ENCODE measurements at places on chromosomes 5 and 9.

DNA sequence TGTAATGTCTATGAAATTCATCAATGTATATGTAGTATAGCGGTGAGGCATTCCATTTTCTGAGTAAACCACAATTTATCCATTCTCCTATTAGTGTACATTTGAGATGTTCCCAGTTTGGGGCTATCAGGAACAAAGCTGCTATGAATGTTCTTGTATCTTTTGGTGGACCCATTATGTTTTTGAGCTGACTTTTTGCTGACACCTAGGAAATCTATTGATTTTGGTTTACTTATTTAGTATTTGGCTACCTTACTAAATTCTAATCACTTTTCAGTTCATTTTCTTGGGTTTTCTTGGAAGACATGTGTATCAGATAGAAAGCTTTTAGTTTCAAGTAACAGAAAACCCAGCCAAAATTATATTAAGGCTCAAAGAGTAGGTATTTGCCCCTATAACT lies 13.7 kb downstream of the NSG2 start:
- no peak for DNase-seq

- DNase-seq = peak; percentile 21
Measured at GRCh38 chr9:112380102-112380824, at the start of gene HSDL2. TSS of gene HSDL2 (plus strand) at chr9:112380108. CDS start at chr9:112380164, 56 bp downstream.

GRCh38 chr5:131786036-131786435 lies 10.8 kb downstream of the FNIP1 start:
- DNase-seq = no peak

GRCh38 chr5:33975852-33976251 lies 8.6 kb downstream of the SLC45A2 start:
- DNase-seq = no peak

GRCh38 chr5:139642891-139643871 lies 5.0 kb upstream of the CXXC5 start:
- DNase-seq = no peak

- no peak for DNase-seq
Measured at GRCh38 chr9:87140605-87141109, 193.4 kb upstream of the GAS1 start.

- DNase-seq = peak; percentile 41
Measured at GRCh38 chr5:36657563-36657995, 51.2 kb downstream of the SLC1A3 start.

DNA sequence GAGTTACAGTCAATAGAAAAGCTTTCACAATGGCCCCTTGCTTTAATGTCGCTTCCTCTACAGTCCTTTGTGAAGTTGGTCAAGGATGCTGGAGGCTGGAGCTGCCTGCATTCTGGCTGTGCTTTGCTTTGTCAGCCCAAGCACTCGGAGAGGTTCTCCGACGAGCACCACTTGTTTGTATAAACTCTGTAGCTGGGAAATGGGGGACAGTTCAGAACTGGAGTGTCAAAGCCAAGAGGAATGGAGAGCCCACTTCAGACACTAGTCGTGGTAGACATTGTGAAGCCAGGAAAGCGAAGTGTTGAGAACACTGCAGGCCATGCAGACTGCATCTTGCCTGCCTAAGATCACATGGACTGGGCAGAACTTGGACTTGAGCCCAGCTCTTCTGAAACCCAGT lies 330.3 kb downstream of the GADD45G start:
- no peak for DNase-seq

DNA sequence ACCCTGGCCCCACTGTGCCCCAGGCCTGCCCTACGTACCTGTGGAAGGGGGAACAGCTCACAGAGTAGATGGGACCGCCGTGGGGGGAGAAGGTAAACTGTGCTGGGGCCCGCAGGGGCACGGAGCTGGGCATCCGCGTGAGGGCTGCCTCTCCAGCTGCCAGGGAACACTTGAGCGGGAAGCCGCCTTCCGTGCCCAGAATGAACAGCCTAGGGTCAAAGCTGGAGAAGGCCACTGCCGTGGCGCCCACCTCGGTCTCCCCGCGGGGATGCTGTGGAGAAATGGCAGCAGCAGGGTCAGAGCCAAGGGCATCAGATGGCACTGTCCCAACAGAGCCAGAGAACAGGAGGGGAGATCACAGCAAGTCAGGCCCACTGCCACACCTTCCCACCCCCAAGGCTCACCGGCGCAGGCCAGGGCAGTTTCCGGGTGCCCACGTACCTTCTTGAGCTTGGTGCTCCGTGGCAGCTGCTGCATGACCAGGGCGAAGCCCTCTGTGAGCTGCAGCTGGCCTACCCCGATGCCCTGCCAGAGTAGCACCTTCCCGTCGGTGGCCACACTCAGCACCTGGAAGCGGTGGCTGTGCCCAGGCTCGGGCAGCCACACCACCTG lies 21.9 kb downstream of the DYNC2I2 start:
- no peak for DNase-seq

DNA sequence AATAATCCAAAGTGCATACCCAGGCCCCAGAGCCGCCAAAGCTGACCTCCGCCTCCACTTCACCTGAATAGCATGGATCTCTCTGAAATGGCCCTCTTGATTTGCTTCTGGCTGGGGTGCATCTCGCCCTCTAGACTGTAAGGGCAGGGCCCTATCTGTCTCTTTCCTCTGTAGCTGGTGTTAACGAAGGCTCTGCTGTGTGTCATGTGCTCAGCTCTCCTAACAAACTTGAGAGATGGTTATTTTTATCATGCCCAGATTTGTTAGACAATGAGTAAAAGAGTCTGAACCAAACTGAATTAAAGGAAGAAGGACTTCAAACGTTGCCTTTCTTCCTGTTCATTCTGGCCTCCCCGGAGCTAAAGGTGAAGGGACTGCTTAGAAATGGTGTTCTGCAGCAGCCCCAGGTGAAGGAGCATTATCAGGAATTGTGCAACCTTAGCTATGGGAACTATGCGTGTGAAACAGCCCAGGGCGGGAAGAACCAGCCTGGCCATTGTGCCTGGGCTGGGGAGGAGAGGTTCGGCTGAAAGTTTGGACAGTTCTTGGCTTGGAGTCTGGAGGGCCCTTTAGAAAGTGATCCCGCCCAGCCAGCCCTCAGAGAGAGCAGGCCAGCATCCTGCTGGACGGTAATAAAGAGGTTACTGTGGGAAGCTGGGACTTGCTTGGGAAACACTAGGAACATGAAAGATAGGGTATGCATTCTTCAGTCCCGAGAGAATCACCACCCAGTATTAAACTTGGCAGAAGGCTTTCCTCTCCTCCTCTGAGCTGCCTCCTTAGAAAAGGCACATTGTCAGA lies 73.5 kb downstream of the WWC1 start:
- no peak for DNase-seq

- no peak for DNase-seq
Measured at GRCh38 chr5:161271816-161272215, 274.7 kb downstream of the GABRB2 start.

- DNase-seq = no peak
Measured at GRCh38 chr9:133151601-133152525, 11.9 kb downstream of the GBGT1 start.

DNA sequence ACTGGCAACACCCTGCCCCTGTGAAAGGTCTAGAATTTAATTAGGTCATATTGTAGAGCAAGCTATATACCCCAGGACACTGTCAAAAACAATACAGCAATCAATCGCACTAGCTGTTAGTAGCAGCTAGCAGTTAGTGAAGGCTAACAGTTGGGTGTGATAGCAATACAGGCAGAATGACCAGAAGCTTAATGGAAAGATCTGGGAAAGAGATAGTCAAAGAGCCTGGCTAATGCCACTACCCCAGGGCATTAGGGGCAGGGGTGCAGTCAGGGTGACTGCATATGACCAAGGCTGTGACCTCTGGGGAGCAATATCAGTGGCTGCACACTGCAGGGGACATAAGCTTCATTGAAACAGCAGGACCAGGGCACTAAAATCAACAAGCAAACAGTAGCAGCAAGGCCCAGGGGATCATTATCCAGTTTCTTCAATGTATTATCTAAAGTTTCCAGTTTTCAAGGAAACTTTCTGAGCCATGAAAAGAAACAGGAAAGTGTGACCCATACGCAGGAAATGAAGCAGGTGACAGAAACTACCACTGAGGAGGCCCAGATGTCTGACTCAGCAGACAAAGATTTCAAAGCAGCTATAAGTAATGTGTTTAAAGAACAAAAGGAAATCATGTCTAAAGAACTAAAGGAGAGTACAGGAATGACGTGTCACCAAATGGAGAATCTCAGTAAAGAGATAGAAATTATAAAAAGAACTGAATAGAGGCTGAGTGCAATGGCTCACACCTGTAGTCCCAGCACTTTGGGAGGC lies 82.4 kb downstream of the ZNF354C start:
- peak; percentile 70 for DNase-seq

GRCh38 chr9:92066168-92066567 lies 49.0 kb downstream of the SPTLC1 start:
- no peak for DNase-seq

GRCh38 chr9:121718084-121718483 lies 66.7 kb downstream of the DAB2IP start:
- DNase-seq = no peak

GRCh38 chr5:20615888-20616563 lies 628.0 kb upstream of the CDH18 start:
- DNase-seq = no peak

- DNase-seq = no peak
Measured at GRCh38 chr9:124559871-124560270, 52.7 kb upstream of the NR5A1 start.

- no peak for DNase-seq
Measured at GRCh38 chr9:87307848-87308247, 189.8 kb upstream of the DAPK1 start.

- DNase-seq = no peak
Measured at GRCh38 chr5:93296338-93296737, 284.7 kb downstream of the NR2F1-AS1 start.

DNA sequence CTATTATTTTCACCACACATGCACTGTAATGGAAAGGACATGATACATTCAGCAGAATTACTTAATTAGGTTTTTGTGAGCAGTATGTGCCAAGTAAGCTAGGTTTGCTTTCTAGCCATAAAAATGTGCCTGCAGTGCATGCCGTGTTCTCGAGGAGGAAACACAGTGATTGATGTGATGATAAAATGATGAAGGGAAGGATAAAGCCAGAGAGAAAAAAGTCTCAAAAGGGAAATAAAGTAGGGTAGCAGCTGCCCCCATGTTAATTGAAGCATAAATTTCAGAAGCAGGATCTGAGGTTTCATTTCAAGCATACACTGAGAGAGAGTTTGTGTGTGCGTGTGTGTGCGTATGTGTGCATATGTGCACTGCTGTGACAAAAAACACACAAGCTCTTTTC lies 714.2 kb upstream of the C9orf72 start:
- no peak for DNase-seq

- DNase-seq = no peak
Measured at GRCh38 chr5:102753889-102754766, 977 bp upstream of the PAM start.

- DNase-seq = no peak
Measured at GRCh38 chr9:72046630-72047456, 13.6 kb downstream of the C9orf57 start.

GRCh38 chr5:95102687-95103086 lies 182.2 kb downstream of the MCTP1 start:
- DNase-seq = no peak

DNA sequence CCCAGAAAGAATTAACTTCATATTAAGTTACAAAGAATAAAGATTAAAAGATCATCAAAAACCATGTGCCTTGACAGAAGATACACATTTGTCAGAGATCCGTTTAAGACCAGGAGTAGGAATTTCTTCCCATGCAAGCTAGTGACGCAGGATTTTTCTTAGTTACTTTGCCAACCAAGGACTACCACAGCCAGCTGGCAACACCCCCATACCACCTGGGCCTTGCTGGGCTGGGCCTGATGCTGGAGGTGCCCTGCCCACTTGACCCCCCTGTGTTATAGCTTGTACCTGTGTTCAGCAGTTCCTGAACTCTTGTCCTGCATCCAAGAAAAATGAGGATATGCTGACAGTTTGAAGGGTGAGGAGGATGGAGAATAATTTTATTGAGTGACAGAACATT lies 290.9 kb upstream of the SMC2 start:
- DNase-seq = no peak

- no peak for DNase-seq
Measured at GRCh38 chr9:17839776-17840175, 260.9 kb downstream of the SH3GL2 start.

DNA sequence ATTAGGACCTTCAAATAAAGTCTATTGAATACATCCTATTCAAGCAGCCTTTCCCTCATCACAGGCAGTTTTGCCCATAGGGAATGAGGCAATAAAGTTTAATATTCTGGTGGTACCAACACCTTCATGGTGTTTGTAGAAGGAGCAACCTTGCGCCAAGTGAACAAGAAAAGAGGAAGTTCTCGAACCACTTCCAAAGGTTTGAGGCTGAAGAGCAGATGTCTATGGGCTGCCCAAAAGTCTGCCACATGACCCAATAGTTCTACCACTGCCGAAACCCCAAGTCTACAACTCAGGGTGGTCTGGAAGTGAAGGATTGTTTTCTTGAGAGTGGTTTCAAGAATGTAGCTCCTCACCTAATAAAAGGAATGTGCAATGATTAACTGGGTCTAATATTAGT lies 123.1 kb downstream of the NPR3 start:
- no peak for DNase-seq
